Fibroblast of the aortic adventitia (primary cell): ENCODE measurements at places on chromosomes 13 and 19. TPM values are rescaled to one million over a fixed set of nuclear protein-coding genes. Genes with fewer than 3 reads are reported as not detected.

The LRRC63 gene
- total RNA-seq: 0.09 and 0.41 TPM in 2 replicates

The CCNA1 gene
- 0.09 TPM in 1 of 2 replicates, not detected in the other for total RNA-seq

The LILRB3 gene
- not detected in 2 replicates for total RNA-seq

The RFPL4AL1 gene
- not detected in 2 replicates for total RNA-seq

The RFPL4A gene
- not detected in 2 replicates for total RNA-seq

The BCAM gene
- 5.9 and 24.2 TPM in 2 replicates for total RNA-seq
